Activated naive CD8-positive, alpha-beta T cell treated with anti-CD3 and anti-CD28 coated beads, Interleukin-2, amount 10 ng/mL, durations not matched to agents 7 days and 5 days (primary cell): ENCODE measurements at places on chromosomes 7 and 10. TPM values are rescaled to one million over a fixed set of nuclear protein-coding genes. Genes with fewer than 3 reads are reported as not detected.
A peak's percentile ranks its signal among the peaks of the same experiment; 100 is the strongest.

- no peaks in the 10 kb centered on the region for H3K27me3 ChIP-seq
- no peaks in the 10 kb centered on the region for H3K4me1 ChIP-seq
- no peak for DNase-seq
- H3K4me3 ChIP-seq = no peak overlapping the region
- no peak overlapping the region for H3K27ac ChIP-seq
These were observed 371.5 kb downstream of the CALN1 start for GRCh38 chr7:72040641-72041040.

DNA sequence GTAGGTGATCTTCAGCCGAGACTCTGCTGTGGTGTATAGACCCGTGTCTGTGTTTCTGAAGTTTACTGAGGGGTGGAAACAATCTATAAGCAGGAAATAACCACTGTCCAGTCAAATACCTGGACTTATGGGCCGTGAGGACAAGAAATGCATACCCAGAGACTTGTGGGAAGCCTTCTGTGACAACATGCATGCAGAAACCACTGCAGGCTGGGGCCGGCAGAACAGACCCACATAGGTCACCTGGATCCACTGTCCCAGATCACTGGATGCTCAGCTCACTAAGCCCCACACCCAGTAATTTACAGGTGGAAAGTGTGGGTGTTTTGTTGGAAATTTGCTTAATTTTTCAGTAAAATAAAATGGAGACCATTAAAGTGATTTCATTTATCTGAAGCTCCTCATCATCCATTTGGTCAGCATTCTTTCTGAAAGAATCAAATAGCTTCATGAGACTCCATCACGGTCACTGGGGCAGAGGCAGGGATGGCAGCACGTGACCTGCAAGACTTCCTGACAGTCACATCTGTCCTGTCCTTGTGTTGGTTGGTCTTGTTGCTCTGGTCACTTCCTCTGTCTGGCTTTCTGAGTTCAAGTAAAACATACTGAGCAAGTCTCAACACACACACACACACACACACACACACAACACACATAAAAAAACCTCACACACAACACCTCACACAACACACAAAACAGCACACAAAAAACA is 108.3 kb downstream of the TNS3 start:
- no peaks in the 10 kb centered on the region for H3K4me1 ChIP-seq
- DNase-seq = no peak
- no peaks in the 10 kb centered on the region for H3K36me3 ChIP-seq
- no peak overlapping the region for H3K4me3 ChIP-seq
- H3K27me3 ChIP-seq = no peaks in the 10 kb centered on the region

DNA sequence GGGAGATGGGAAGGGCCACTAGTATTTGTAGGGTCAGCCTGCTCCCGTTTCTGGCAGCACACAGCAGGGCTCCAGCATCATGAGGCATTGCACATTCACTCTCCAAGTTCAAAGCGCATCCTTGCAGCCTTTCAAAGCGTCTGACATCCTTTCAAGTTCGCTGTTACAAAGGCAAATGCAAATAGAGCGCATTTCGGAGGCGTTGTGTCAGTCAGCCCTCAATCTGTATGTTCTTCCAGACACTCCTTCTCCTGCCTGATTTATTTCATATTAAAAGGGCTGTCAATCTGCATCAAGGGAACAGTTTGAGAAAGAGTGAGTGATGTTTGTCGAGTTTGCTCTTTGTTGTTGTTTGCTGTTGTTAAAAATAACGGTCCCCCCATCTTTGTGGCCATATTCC is 188.5 kb downstream of the SNX10 start:
- H3K27me3 ChIP-seq = peaks cover 19% of the 10 kb centered on the region
- H3K4me1 ChIP-seq = no peaks in the 10 kb centered on the region
- H3K36me3 ChIP-seq = no peaks in the 10 kb centered on the region
- H3K4me3 ChIP-seq = no peak overlapping the region

DNA sequence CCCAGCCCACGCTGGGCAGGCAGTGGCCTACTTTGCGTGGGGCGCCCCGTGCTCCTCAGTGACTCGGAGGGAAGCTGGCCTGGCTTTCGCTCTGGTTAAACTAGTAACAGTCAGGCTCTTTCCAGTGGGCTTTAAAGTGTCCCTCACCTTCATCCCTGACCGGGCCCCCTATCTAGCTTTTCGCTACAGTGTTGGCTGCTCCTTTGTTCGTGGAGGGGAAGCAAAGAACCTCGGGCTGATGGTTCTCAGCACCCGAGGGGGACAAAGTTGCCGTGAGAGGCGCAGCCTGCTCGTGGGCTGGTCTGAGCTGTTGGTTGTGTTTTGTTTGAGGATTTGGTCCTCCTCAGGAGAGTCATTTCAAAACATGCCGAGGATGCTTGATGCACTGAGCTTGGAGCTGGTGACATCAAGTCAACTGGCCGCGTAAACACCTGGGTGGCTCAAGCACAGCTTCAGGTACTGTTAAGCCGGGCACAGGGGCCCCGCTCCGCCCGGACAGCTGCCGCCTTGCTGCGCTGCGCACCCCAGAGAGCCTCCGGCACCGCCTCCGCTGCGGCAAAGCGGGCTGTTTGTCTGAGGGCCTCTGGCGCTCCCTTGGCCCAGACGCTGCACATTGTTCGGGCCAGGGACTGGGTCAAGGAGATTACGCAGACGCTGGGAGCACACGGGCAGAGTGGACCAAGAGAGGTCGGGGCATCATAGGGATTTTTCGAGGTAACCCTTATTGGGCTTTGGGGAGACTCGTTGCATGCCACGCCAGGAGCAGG is 1.6 kb downstream of the DLX6 start:
- peaks cover 8% of the 10 kb centered on the region for H3K4me1 ChIP-seq
- peak; percentile 45 for DNase-seq
- peak overlapping the region; percentile 75 for H3K4me3 ChIP-seq

- no peaks in the 10 kb centered on the region for H3K36me3 ChIP-seq
- no peaks in the 10 kb centered on the region for H3K4me1 ChIP-seq
- DNase-seq = no peak
- no peaks in the 10 kb centered on the region for H3K27me3 ChIP-seq
- no peak overlapping the region for H3K4me3 ChIP-seq
- no peak overlapping the region for H3K27ac ChIP-seq
These were observed 48.2 kb upstream of the AMPH start for GRCh38 chr7:38679419-38679818.

Gene AKR1C4
- not detected for total RNA-seq
